Left lung (tissue), 14 donors: ENCODE measurements at places on chromosomes 3 and 15.
A peak's percentile ranks its signal among the peaks of the same experiment; 100 is the strongest.

- DNase-seq: no peak
Measured at GRCh38 chr3:152977366-152977765, 142.4 kb downstream of the P2RY1 start.

GRCh38 chr3:164879201-164879600 lies 199.1 kb downstream of the SI start:
- DNase-seq: no peak

- DNase-seq: no peak
Measured at GRCh38 chr3:126291061-126291460, 66.1 kb downstream of the KLF15 start.

DNA sequence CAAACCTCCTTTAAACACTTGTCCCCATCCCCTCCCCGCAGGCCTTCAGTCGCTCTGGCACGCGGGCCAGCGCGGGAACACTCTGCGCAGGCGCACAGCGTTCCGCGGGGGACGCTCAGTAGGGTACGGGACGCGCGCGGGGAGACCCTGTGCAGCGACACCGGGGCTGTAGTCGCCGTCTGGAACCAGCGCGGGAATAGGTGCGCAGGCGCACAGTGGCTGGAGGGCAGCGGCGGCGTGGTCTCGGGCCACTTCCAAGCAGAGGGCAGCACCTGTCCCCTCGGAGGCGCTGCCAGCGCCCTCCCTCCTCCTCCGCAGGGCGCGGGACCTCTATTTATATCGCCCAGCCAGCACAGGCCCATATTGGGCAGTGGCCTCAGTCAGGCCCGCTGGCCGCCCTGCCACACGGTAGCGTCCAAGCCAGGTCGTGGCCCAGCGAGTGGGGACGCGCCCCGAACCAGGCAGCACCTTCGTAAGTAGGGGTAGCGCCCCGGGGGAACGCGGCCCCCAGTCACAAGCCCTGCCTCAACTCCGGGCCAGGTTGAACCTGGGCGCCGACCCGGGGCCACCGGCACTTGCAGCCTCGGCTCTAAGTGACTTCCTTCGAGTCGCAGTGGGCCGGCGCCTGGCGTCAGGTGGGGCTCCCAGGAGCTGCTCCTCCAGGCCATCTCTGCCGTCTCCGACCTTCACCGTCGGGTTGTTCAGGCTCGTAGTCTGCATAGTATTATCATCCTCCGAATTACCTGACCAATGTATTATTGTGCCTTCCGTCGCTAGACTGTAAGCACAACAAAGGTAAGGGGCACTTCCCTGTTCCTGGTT lies at the start of gene KBTBD12:
TSS of gene KBTBD12 (plus strand) at position 118 of the 822 bp plus-strand sequence. CDS start 7,830 bp downstream, outside the sequence.
- DNase-seq: peak; percentile 42

GRCh38 chr3:67662733-67663132 lies 8.3 kb upstream of the SUCLG2 start:
- DNase-seq: no peak

- peak; percentile 34 for DNase-seq
Measured at GRCh38 chr3:107660306-107660976, 137.7 kb downstream of the BBX start.

DNA sequence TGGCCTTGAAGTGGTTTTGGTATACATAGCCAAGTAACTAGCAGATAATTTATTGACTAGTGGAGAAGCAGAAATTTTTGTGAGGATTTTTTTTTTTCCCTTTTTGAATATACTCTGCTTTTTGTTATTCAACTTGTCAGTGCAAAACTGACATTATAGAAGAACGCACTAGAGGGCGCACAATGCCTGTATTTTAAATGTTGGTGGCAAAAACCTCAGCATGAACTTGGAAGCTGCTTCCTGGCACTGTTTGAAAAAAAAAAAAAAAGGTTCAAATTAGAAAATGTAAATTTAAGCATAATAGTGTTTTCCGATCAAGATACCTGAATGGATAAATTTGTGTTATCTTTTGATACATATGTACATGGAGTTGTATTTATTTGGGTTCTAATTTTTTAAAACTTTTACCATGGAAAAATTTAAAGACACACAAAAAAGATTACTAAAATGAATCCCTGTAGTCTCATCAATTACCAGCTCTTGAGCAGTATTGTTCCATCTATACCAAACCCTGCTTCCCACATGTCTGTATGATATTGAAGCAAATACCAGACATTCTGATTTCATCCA lies 56.0 kb downstream of the SLC25A26 start:
- DNase-seq: no peak

DNA sequence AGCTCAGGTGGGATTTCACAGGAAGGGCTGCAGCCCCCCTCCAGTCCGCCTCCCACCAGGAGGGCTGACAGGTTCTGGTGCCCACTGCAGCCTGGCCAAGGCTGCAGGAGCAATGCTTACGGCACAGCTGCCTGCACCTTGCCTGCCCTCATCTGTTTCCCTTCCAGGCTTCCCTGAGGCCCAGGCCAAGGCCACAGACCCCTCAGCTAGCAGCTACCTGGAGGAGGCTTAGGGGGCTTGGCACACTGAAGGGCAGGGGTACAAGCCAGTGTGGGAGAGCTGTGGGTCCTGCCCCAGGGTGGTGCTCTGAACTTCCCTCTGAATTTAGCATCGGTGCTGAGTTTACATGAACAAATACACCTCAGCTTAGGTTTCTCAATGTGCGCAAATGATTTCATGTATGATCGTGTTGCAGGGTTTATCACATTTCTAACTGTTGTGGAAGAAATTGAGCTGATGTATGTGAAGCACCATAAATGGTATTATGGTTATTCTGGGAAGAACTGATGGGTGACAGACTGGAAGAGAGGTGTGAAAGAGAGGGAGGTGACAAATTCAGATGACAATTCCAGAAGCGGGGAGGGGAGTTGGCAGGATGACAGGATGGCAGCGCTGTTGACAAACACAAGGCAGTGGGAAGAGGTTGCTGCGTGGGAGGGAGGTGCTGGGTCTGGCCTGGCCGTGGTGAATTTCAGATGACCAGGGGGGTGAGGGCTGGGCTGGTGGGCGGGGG lies 6.1 kb downstream of the RHCG start:
- no peak for DNase-seq

- no peak for DNase-seq
Measured at GRCh38 chr15:39651295-39651694, 70.4 kb downstream of the THBS1 start.

DNA sequence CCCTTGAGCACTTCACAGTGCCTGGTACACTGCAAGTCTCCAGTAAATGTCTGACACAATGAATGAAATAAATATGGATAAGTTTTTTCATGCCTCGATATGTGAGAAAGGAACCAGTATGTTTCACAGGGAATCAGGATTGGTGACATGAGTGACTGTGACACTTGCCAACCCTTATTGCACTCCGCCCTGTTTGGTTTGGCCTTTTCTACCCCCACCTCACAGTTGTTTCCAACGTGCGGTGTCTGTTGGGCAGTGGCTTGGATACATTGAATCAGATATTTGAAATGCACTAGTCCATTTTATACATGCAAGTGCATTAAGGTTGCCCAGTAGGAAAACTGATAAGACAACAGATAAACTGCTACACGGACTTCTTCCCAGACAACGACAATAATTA lies 2.0 kb downstream of the NPHP3 start:
- no peak for DNase-seq

DNA sequence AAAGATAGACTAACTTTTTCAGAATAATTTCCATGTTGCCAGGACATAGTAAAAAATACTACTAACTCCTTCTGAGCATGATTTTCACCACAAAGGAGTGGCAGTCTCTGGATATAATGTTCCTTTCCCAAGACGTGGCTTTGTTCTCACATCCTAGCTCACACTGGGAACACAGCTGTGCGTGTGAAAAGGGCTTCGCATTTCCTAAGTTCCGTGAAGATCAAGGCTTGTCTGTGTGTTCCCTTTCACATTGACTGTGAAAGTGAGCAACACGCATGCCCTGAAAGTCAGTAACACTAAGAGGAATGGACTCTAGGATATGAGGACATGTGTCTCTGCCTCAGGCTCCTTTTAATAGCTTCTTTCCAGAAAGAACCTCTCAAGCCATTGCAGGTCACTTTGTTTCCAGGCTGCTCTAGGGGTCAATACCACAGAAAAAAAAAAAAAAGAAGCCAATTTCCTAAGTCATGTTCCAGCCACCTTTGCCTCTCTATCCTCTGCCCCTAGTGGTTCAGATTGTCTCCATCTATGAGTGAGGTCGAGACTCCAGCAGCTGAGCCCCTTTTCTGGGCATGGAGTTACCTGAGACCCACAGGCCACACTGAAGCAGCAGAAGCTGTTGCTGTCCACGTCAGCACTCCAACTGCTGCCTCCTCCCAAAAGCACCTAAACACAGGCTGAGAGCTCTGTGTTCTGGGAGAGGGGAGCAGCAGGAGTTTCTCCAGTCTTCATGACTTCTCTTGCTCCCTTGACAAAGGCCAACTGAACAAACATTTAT lies 355.9 kb downstream of the RSL24D1 start:
- no peak for DNase-seq

GRCh38 chr3:3560591-3561311 lies 238.5 kb upstream of the LRRN1 start:
- no peak for DNase-seq

- peak; percentile 41 for DNase-seq
Measured at GRCh38 chr15:51121118-51121517, 26.4 kb upstream of the TNFAIP8L3 start.

DNA sequence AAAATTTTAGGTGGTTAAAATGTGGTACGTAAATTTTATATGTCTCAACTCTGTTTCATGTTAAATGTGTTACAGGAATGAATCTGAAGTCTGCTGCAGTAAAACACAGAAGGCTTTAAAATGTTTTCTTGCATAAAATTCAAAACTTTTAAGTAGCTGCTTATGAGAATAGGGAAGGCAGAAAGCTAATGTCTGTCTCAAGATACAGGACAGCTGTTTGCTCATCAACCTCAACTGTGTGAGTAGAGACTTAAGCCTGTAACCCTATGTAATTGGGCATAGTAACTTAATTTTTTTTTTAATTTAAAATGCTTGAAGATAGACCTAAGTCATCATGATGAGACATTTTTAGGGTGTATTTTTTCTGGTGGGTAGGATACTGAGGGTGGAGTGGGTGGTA lies 38.9 kb downstream of the ZFAND6 start:
- no peak for DNase-seq

DNA sequence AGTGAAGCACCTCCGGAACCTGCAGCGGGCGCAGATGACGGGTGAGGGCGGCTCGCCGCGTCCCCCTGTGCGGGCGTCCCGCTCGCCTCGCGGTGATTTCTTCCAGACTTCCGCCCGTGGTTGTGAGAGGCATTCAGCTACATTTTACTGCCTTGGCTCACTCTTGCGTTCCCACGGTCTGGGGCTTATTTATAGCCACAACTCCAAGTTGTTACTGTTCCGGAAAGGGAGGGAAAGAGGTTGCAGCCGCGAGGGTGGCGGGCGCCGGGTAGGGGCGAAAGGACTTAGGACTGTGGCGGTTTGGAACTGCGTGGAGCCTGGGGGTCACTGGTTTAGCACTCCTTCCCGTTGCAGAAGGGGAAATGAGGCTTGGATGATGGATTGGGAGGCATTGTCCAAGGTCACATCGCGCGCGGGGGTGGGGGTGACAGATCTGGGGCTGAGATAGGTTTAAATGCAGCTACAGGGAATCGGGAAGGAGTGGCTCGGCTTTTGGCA lies 1.1 kb downstream of the HES1 start:
- no peak for DNase-seq
